ENCODE measurements at places on chromosomes 4 and X.

DNA sequence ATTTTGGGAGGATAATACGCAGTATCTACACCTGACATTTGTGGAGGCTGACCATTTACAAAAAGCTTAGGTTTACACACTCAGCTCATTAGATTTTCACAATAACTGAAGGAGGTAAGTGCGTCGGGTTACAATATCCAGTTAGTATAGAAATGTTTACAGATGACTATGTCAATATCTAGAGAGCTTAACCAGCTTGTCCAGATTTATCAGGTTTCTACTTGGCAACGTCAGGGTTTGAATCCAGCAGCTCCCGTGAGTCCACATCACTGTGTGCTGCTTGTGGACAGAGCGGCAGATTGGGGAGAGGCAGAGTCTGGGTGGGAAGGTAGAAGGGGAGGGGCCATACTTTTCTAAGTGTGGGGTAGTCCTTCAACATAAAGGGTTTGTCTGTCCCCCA is 28.3 kb downstream of the ARHGAP10 start:
- DNase-seq: no peak

DNA sequence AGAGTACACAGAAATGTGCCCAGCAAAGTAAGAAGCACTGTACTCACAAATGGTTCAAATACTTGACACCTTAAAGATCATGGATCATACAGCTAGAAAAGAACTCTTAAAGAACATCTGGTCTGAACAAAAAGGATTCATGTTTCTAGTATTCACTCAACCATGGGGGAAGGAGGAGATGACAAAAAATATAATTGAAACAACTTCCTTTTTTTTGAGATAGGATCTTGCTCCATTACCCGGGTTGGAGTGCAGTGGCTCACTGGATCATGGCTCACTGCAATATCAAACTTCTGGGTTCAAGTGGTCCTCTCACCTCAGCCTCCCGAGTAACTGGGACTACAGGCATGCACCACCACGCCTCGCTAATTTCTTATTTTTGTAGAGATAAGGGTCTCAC is 6.0 kb downstream of the DHX15 start:
- DNase-seq: no peak

DNA sequence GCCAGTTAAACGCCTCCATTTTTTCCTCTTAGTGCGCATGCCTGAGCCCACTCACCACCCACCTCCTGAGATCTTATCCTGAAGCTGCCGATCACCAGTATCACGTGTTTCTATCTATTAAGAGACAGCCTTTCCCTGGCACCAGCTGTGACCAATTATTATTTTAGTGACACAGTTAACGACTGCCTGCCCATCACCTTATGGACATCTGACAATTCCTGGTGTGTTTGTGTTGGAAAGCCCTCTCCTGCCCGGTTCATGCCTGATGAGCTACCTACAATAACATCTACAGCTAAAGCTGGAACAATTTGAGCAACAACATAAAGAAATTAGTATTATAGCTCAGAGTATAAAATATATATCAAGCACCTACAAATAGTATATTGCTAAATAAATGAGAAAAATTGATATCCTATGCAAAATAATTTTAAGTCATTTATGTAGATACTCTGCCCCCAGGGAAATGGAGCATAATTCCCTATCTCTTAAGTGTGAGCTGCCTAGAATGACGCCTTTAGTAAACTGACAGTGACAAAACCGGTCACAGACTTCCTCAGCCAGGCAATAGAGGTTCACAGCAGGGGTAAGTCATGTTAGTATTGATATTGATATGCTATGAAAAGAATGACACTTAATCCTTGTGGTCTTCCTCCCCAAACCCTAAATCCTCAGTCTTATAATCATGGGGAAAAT is 862.2 kb downstream of the TRAM1L1 start:
- DNase-seq: no peak

- DNase-seq: no peak
Observed at GRCh38 chrX:1486177-1486576, 33.5 kb upstream of the ASMTL start.

GRCh38 chrX:65253817-65254216 is 277.6 kb upstream of the ZC4H2 start:
- DNase-seq: no peak

GRCh38 chrX:70433848-70434351 is 10.7 kb upstream of the DLG3 start:
- DNase-seq: no peak

DNA sequence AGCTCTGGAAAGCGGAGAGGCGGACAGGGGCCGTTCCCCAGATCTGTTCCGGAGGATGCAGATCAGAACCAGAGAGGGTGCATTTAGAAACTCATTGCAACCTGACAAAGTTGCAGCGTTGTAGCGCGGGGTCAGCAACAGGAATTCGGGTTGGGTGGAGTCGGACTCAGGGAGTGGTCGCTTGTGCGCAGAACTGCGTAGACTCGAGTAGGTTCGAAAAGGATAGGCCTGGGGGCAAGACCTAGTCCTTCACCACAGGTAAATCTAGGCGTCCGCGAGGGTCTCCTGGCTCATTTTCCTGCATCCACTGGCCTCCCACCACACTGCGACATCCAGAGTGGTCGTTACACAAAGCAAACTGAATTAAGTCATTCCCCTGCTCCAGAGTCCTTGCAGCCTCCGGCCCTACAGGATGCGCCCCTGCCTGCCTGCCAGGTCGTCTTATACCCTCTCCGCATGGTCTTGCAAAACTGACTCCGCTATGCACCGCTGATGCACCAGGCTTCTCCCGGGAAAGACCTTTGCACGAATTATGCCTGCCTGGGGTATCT is 4.7 kb upstream of the ZNF518B start:
- no peak for DNase-seq

DNA sequence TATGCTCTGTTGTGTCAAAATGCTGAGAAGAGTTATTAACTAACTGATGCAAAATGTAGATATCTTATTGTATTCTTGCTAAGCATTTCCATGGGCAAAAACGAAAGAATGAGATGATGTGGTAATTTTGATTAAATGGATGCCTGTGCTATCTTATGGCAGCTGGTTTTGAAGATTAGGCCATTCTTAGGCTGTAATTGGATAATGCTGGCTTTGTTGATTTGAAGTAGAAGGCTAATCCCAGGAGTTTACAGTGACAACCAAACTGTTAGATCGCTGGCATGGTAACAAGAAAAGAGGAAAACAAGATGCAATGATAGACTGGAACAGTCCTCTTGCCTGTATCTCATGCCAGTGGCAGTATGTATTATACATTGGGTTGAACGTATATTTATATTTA is 74.1 kb upstream of the WDR44 start:
- no peak for DNase-seq

DNA sequence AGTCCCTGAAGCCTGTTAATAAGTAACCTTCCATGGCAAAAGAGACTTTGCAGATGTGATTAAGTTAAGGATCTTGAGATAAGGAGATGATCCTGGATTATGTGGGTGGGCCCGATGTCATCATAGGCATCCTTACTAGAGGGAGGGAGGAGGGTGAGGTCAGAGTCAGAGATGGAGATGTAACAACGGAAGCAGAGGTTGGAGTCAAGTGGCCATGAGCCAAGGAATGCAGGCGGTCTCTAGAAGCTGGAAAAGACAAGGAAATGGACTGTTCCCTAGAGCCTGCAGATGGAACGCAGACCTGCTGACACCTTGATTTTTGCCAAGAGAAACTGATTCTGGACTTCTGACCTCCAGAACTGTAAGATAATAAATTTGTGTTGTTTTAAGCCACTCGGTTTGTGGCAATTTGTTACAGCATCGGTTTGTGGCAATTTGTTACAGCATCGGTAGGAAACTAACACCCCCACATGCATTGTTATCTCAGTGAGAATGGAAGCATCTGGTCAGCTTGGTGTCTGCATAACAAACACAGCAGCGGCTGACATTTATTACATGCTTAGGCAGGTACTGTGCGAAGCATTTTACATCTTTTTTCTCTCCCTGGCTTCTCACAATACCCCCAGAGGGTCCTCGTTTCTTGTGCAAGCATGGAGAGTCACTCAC is 55.6 kb downstream of the CLDN34 start:
- DNase-seq: no peak

- DNase-seq: no peak
Observed at GRCh38 chrX:44747317-44747716, 96.5 kb upstream of the DUSP21 start.
